ENCODE measurements at places on chromosomes 7 and 10.

DNA sequence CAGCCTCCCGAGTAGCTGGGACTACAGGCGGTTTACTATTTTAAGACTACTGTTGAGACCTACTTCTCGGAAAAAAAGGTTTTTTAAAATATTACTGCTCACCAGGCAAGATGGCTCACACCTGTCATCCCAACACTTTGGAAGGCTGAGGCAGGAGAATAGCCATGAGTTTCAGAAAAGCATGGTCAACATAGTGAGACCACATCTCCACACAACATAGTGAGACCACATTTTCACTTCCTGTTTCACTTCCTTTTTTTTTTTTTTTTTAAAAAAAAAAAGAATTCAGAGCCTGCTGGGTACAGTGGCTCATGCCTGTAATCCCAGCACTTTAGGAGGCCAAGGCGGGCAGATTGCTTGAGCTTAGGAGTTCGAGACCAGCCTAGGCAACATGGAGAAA is 46.5 kb downstream of the SVOPL start:
- peak; percentile 27 for DNase-seq

DNA sequence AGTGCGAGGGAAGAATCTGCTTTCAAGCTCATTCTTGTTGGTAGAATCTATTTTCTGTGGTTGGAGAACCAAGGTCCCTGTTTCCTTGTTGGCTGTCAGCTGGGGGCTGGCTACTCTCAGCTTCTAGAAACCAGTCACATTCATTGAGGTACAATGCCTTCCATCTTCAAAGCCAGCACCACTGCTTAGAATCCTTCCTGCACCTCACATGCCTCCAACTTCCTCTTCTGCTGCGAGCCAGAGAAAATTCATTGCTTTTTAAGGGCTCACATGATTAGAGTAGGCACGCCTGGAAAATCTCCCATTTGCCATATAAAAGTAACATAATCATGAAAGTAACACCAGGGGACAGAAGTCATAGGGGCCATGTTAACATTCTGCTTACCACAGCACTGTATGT is 28.7 kb downstream of the TES start:
- no peak for DNase-seq

DNA sequence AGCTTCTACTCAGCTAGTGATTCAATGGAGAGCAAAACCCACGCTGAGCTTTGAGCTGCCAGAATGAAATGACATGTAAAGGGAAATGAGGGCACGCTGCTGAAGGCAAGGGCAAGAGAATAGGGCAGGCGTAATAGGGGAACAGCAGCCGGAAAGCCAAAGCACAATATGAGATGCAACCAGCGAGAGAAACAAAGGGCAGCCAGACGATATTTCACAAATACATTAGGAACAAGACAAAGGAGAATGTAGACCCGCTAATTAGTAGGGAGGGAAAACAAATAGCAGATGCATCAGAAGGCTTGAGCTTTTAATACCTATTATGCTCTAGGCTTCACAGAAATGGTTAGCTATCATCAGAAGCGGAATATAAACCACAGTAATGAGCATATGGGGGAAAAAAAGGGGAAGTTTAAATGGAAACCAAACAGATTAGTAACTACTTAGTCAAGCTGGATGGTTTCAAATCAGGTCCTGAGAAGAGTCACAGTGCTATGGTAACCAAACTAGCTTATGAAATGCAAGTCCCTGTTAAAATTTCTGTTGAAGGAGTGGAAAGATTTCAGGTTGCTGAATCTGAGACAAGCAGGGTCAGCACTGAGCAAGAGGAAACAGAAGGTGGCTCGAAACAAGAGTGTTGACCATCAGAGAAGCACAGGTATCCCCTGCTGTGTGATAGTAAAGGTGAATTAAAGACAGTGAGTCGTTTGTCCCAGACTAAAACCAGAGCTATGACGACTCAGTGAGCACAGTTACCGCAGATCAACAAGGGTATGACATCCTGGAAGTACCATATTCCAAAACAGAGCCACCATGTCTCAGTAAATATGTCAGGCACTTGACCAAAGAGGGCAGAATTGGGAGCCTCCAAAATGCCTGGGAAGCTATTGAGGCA is 496.9 kb upstream of the CELF2 start:
- DNase-seq, result peak; percentile 7

- DNase-seq, result no peak
Measured at GRCh38 chr7:69625238-69625637, 27.0 kb downstream of the AUTS2 start.

DNA sequence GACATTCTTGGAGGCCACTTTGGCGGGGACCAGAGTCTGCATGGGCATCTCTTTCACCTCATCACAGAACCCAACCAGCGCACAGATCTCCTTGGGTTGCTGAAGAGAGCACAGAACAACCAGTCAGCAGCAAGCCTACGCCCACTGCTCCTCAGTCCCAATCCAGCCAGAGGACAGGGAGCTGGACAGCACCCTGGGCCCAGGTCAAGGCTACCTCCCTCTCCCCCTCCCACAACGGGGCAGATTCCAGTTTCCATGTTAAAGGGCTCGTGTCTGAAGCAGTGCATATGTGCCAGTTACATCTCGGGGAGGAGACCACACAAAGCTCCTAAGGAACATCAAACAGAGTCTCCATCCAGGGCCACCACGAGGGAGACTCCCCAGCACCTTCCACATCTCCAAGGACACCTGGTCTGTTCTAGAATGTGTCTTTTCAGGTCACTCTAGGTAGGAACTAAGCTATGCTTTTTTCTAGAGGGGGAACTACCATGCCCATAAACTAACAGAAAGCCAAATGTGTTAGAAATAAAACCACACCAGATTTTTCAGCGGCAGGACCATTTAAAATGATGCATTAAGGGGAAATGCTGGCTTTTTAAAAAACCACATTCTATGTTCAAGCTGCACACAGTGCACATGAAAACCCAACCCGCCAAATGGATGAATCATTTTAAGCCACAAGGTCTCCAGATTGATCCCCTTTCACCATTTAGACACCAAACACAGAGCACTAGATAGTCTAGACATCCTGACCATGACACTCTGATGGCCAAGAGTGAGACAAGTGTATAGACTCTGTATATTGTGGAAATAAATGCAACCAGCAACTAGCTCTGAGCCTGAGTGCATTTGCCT is 28.9 kb downstream of the PSAP start:
- DNase-seq, result no peak

DNA sequence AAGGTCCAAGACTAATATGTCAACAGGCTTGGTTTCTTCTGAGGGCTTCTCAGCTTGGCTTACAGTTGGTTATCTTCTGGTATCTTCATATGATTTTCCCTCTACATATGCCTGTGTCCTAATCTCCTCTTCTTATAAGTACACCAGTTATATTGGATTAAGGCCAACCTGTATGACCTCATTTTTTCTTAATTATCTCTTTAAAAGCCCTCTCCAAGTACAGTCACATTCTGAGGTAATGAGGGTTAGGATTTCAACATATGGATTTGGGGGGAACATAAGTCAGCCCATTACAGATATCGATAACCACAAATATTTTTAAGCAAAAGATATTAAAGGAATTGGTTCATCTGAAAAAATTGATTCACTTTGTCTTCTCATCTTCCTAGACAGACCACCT is 49.2 kb downstream of the IQUB start:
- no peak for DNase-seq

GRCh38 chr10:49745756-49746155 is 16.4 kb downstream of the OGDHL start:
- DNase-seq, result no peak

GRCh38 chr7:83782628-83783027 is 133.7 kb upstream of the SEMA3E start:
- no peak for DNase-seq

DNA sequence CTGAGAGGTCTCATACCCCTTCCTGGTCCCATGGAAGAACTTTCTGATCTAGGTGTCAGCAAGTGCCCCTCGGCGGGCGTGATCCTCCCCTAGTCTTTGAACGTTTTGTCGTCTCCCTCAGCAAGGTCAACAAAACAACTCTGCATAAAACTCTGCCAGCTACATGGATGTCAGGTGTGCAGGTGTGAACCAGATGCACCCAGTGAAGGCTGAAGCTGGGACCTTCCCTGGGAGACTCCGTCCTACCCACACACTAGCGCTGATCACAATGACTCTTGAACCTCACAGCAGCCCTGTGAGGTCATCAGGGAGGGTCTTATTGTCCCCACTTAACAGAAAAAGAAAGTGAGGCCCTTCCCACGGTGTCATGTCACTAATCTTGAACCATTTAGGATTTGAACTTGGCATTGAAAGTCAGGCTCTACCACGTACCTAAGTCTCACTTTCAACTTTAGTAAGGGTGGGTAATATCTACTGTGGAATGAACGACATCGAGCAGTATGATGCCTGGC is 68.1 kb downstream of the VSTM4 start:
- no peak for DNase-seq

DNA sequence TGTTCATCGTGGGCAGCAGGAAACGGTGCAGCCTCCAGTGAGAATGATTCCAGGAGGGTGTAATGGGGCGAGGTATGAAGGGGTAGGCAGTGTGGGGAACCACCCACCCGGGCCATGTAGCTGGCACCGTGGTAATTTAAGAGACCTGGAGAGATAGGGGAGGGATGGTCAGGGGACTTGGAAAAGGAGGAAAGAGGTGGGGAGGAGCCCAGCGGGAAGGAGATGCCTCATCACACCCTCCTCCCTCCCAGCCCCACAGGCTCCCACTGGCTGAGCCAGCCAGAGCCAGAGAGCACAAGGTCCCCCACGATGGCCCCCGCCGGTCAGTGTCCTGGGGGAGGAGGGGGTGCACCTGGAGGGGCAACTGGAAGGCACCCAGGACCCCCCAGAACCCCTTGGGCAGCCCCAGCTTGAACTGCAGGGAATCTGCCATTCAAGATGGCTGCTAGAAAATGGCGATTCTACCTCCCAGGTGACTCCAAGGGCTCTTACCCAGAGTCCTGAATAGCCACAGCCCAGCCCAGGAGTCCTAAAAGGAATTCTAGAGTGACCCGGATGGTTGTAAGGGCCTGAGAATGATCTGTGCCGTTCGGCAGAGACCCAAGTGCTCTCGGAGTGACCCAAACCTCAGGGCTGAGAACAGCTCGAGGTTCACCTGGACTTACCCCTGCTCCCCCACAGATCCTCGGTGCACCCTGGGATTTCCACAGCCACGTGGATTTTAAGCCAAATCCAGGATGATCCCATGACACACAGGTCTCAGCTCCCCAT is 28.8 kb downstream of the CALML3 start:
- DNase-seq, result no peak

- no peak for DNase-seq
Measured at GRCh38 chr10:53606981-53607380, 834.4 kb upstream of the MBL2 start.

DNA sequence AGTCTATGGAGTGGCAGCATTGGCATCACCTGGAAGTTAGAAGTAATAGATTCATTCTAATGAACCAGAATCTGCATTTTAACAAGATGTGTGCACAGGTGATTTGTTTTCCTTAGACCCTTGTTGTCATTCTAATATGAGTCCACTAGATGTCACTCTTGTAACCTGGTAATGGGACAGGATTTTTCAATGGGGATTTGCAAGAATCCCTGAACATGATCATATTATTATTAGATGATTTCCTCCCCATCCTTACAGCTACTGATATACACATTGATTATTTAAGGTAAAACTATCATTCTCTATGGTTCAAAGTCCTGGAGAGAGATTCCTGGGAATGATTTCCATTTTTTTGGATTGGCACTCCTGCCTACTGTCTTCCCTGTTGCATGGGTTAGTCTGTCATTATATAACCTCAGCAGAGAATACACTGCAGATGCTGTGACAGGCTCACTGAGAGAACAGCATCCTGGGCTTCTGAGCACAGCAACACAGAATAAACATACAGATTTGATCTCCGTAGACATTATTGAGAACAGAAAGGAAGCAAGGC is 194.9 kb downstream of the SUGCT start:
- peak; percentile 56 for DNase-seq

DNA sequence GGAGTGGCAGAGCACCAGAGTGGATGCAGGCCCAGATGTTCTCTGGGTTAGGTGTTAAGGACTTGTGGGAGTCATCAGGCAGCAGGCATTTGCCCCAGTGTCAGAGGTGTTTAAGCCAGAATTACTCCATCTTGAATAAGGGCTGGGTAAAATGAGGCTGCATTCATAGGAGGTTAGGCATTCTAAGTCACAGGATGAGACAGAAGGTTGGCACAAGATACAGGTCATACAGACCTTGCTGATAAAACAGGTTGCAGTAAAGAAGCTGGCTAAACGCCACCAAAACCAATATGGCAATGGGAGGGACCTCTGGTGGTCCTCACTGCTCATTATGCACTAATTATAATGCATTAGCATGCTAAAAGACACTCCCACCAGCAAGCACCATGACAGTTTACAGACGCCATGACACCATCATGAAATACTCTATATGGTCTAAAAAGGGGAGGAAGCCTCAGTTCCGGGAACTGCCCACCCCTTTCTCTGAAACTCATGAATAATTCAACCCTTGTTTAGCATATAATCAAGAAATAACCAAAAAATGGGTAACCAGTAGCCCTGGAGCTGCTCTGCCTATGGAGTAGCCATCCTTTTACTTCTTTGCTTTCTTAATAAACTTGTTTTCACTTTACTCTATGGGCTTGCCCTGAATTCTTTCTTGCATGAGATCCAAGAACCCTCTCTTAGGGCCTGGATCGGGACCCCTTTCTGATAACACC is 882 bp upstream of the LRRC61 start:
- DNase-seq, result no peak

DNA sequence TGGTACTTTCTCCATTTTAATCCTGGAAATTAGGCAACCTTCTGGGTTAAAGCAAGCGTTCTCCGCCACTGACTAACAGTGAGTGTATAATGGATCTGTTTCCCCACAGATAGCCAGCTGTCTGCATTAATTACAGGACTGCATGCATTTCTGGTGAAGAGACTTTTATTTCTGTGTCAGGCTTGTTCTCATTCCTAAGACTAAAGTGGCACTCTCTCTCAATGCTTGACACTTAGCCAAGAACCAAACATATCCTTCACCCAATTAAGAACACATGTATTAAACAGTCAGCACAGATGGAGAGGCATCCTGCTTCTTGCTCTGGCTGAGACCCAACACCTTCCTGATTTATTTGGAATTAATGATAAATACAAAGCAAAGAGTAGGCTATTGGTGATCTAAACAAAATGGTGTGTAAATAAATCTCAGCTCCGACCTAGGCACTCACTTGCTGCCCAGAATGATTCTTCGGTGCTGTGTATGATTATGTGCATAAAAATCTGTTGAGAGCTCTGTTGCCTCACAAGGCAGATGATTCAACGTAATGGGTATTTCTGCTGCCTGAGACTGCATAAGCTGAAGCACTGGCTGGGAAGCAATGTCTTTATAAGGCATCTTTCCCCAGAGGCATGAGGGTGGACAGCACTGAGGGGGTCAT is 16.8 kb downstream of the CALU start:
- no peak for DNase-seq

DNA sequence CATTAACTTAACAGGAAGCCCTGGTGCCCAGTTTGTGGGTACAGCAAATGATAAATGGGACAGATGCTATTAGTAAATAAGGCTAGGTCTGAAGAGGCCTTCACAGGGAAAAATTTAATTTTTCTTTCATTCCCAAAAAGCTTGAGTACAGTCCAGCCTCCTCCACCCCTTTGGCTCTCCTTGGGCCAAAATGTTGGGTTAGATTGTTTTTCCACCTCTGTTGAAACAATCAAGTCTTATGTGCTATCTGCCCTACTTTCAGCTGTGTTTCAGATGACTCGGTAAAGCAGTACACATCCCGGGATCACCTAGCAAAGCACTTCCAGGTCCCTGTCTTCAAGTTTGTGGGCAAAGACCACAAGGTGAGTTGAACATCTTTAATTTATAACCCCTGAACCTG is 24.3 kb downstream of the PLA2G12B start:
- no peak for DNase-seq

Measured in OCI-LY7 (cell line).